PC-9 (cell line): ENCODE measurements at places on chromosomes 4 and X. TPM values are rescaled to one million over a fixed set of nuclear protein-coding genes. Genes with fewer than 3 reads are reported as not detected.

- no peak overlapping the region for H3K27ac ChIP-seq
- no peak overlapping the region for H3K4me3 ChIP-seq
- H3K4me1 ChIP-seq = no peaks in the 10 kb centered on the region
- H3K36me3 ChIP-seq = no peaks in the 10 kb centered on the region
Measured at GRCh38 chr4:10079912-10080588, 36.5 kb downstream of the WDR1 start.

DNA sequence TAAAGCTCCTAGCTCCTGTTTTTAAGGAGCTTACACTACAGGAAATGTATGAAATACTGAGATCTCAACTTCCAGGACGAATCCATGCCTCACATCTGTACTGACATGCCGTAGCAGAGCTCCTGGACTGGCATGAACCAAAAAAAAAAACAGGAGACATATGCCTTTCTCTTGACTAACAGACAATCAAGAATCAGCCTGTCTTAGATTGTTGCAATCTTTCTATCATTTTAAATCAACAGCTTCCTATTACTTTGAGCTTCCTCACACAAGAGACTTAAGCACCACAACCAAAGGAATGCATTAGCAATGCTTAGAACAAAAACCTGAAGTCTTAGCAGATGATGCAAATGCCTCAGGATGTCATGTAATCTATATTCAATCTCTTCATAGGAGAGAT, 34.7 kb upstream of the AREG start:
- H3K4me3 ChIP-seq = no peak overlapping the region
- no peak overlapping the region for H3K27ac ChIP-seq
- H3K36me3 ChIP-seq = no peaks in the 10 kb centered on the region
- no peaks in the 10 kb centered on the region for H3K27me3 ChIP-seq
- H3K4me1 ChIP-seq = no peaks in the 10 kb centered on the region

DNA sequence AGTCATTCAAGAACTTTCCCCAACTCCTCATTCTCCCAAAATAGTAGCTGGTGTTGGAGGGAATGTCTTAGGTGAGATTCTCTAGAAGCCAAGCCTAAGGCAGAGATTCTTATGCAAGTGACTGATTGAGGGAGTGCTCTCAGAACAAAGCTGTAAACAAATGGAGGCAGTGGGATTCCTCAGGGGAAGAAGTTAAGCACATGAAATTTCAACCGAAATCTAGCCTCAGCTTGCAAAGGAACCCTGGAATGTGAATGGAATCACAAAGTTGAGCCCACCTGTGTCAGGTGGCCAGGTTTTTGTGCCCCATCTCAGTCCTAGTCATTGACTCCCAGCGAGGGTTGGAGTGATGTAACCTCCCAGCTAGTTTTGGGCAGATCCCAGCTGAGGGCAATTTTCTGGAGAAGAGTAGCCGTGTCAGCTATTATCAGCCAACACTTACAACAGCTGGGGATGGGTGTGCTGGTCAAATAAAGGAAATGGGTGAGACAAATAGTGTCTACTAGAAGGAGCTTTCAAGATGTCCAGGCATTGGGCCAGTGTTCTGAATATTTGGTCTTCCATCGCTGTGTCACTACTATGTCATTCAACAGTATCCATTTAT, 29.7 kb upstream of the FGF2 start:
- no peaks in the 10 kb centered on the region for H3K4me1 ChIP-seq
- H3K36me3 ChIP-seq = no peaks in the 10 kb centered on the region
- H3K4me3 ChIP-seq = no peak overlapping the region
- no peak for DNase-seq

The MAGEB4 gene
- total RNA-seq = not detected in 2 replicates

The ESX1 gene
- 1.6 and 1.9 TPM in 2 replicates for total RNA-seq

DNA sequence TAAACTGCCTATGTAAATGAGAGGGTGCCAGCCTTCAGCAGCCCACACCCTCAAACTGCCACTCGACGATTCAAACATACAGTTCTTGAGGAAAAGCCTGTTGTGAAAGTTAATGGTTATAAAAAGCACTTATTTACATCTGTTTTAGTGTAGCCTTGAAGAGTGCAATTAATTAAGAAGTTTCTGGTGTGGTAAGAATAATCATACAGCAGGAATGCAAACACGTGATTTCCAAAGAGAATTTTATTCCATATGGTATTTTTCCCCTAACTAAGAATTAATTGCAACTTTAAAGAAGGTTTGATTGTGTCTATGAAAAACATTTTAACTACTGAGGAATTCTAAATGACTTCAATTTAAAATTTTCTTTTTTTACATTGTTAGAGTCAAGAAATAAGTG, 176.3 kb upstream of the PITX2 start:
- DNase-seq = no peak
- H3K27ac ChIP-seq = no peak overlapping the region
- no peaks in the 10 kb centered on the region for H3K4me1 ChIP-seq
- H3K36me3 ChIP-seq = no peaks in the 10 kb centered on the region

The NAA11 gene
- not detected in 2 replicates for total RNA-seq

DNA sequence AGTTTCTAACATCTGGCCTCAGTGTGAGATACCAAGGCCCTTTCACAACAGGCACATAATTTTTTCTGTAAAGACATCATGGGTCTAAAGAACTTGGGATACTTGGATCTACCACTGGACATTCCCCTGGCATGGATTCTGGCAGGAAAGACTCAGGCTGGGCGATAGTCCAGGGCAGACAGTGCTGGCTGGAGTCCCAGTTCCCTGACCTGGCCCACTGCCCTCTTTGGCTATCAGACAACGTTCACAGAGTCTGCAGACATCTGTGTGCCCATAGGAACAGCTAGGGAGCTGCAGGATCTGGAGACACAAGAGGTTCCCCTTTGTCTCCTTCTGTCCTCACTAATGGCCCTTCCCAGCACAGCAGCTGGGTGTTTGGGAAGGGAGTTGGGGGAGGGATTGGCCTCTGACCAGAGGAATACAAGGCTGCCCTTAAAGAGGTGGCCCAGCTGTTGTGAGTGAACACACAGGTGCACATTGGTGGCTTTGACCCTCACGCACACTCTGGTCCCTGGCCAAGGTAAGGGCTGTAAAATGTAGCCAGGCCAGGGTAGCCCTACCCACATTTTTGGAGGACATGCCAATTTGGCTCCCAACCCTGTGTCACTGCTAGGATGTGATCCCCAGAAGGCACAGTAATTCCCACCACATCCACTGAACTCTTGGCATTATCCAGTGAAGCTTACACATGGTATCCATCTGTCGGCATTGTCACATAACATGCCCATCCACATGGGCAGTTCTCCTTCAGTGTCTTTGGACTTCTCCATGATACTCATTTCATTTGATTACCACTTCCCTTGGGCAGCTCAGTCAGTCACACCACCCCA, 72.3 kb downstream of the SOX3 start:
- DNase-seq = no peak
- no peaks in the 10 kb centered on the region for H3K36me3 ChIP-seq
- H3K27me3 ChIP-seq = no peaks in the 10 kb centered on the region
- no peak overlapping the region for H3K27ac ChIP-seq
- no peak overlapping the region for H3K4me3 ChIP-seq
- H3K4me1 ChIP-seq = no peaks in the 10 kb centered on the region

GRCh38 chrX:8144925-8145324, 26.1 kb downstream of the VCX2 start:
- no peaks in the 10 kb centered on the region for H3K27me3 ChIP-seq
- H3K36me3 ChIP-seq = no peaks in the 10 kb centered on the region
- H3K4me3 ChIP-seq = no peak overlapping the region

DNA sequence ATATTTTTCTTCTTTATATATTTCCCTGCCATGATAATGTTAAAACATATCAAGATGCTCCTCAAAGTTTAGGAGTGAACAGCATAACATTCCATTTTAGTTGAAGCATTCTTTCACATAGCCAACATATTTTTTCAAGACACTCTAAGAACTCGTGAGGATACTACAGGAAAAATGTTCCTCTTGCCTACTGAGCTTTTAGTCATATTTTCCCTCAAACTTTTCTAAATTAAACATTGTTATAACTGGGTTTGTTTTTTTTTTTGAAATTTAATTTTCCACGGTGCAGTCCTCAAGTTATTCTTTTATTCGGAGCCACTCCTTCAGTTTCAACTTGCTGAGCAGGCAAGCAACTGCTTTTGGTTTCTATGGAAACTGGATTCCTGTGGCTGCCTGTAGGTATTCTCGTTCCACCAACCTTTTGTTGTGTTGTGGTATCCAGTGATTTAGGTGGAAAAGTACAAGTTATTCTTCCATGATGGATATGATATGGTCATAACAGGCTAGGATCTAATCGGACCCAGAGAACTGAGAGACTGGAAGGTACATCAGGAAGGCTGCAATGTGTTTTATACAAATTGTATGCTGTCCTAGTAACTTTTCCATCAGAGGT, 248.0 kb downstream of the TRIML1 start:
- H3K36me3 ChIP-seq = no peaks in the 10 kb centered on the region
- H3K27me3 ChIP-seq = no peaks in the 10 kb centered on the region
- DNase-seq = no peak
- H3K4me1 ChIP-seq = no peaks in the 10 kb centered on the region

DNA sequence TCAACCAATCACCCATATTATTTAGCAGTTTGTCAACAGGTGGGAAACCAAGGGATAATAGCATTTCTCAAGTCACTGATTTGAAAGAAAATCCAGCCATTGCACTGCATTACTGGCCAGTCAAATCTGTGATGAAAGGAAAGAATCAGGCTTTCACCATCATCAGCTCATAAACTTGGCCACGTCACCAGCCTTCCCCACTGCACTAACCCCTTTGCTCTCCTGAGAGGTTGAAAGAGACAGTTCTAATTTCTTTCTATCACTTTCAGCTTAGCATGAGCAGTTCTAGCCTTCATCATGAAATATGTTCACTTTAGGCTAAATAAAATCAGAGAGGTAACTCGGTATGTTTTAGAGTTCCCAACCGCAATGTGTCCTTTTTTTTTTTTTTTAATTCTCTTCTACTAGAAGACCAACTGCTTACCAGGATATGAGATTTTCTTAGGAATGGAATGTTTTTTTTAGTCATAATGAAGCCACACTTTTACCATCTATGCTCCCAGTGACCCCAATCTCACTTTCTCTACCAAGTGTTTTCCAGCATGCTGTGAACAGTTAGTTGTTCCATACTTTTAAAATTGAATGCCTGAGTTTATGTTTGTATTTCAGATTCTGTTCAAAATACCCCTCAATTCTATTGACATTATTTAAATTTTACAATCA, 55.7 kb upstream of the SLC7A11 start:
- no peak overlapping the region for H3K27ac ChIP-seq
- no peaks in the 10 kb centered on the region for H3K4me1 ChIP-seq
- H3K36me3 ChIP-seq = no peaks in the 10 kb centered on the region
- H3K4me3 ChIP-seq = no peak overlapping the region

GRCh38 chrX:36501169-36501702, 506.9 kb upstream of the FAM47C start:
- DNase-seq = no peak
- H3K4me3 ChIP-seq = no peak overlapping the region
- H3K27ac ChIP-seq = no peak overlapping the region
- H3K4me1 ChIP-seq = no peaks in the 10 kb centered on the region
- no peaks in the 10 kb centered on the region for H3K27me3 ChIP-seq
- H3K36me3 ChIP-seq = no peaks in the 10 kb centered on the region

GRCh38 chr4:87734936-87735335, 64.4 kb upstream of the IBSP start:
- no peak overlapping the region for H3K4me3 ChIP-seq
- no peaks in the 10 kb centered on the region for H3K36me3 ChIP-seq
- DNase-seq = no peak
- no peak overlapping the region for H3K27ac ChIP-seq

GRCh38 chr4:105140684-105141490, 5.8 kb upstream of the TET2 start:
- H3K4me1 ChIP-seq = no peaks in the 10 kb centered on the region
- no peak for DNase-seq
- no peak overlapping the region for H3K27ac ChIP-seq
- H3K4me3 ChIP-seq = no peak overlapping the region
- no peaks in the 10 kb centered on the region for H3K27me3 ChIP-seq

GRCh38 chr4:186727169-186727976, 3.7 kb upstream of the FAT1 start:
- peak overlapping the region; percentile 98 for H3K4me3 ChIP-seq
- H3K4me1 ChIP-seq = peaks cover 36% of the 10 kb centered on the region
- no peak for DNase-seq
- H3K27me3 ChIP-seq = no peaks in the 10 kb centered on the region
- peak overlapping the region; percentile 77; the same call in 1 of the 2 replicates for H3K27ac ChIP-seq
- H3K36me3 ChIP-seq = no peaks in the 10 kb centered on the region

- no peak overlapping the region for H3K27ac ChIP-seq
- no peaks in the 10 kb centered on the region for H3K36me3 ChIP-seq
- DNase-seq = no peak
- H3K4me1 ChIP-seq = no peaks in the 10 kb centered on the region
Measured at GRCh38 chrX:123171781-123172180, 12.3 kb upstream of the GRIA3 start.

- peaks cover 20% of the 10 kb centered on the region for H3K36me3 ChIP-seq
- peak overlapping the region; percentile 88 for H3K27ac ChIP-seq
- peak overlapping the region; percentile 87 for H3K4me3 ChIP-seq
- DNase-seq = peak; percentile 35
Measured at GRCh38 chr4:118280501-118281218, 72.1 kb downstream of the PRSS12 start.

DNA sequence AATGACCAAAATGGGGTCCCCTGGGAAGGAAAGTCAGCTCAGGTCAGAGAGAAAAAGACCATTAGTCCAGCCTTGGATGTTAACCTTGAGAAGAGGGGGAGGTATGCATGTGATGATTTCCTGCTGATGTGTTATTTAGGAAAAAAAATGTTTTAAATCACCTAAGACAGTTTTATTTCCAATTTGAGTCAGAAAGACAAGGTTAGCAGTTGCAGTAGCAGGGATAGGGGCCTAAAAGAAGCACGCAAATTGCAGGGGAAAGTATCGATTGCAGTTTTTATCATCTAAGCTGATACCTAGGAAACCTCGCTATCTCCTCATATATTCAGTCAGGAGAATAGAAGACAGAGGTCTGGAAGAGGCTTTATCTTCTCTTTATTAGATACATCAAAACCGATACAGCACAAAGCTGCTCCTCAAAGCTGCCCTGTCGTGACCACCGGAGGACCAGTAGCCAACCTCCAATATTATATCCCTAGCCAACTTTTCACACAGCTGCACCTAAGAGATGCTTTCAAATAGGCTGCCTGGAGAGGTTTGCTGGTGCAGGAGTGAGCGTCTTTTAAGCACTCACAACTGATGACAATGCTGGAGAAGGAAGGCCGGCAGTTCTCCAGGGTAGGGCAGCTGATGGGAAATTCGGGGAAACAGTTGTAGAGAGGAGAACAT, 289.4 kb downstream of the INPP4B start:
- no peaks in the 10 kb centered on the region for H3K27me3 ChIP-seq
- H3K4me1 ChIP-seq = peaks cover 6% of the 10 kb centered on the region
- H3K36me3 ChIP-seq = no peaks in the 10 kb centered on the region
- H3K27ac ChIP-seq = no peak overlapping the region
- no peak for DNase-seq

DNA sequence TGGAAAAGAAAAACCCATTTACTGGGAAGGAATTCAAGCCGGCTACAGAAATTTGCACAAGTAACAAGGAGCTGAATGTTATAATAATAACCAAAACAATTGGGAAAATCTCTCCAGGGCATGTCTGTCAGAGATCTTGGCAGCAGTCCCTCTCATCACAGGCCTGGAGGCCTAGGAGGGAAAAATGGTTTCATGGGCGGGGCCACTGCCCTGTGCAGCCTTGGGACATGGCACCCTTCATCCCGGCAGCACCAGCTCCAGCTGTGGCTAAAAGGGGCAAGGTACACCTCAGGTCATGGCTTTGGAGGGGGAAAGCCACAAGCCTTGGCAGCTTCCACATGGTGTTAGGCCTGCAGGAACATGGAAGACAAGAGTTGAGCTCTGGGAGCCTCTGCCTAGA, 513.1 kb upstream of the CNKSR2 start:
- DNase-seq = no peak
- no peaks in the 10 kb centered on the region for H3K4me1 ChIP-seq
- no peaks in the 10 kb centered on the region for H3K27me3 ChIP-seq

GRCh38 chrX:32421266-32421665, 790.1 kb downstream of the DMD start:
- no peaks in the 10 kb centered on the region for H3K36me3 ChIP-seq
- H3K4me3 ChIP-seq = no peak overlapping the region
- H3K27ac ChIP-seq = no peak overlapping the region
